Ammon's horn (tissue), 1 donor: ENCODE measurements at places on chromosomes 6 and 20.

- no peak for DNase-seq
Observed at GRCh38 chr6:6602262-6602661, 13.7 kb downstream of the LY86 start.

- DNase-seq = peak; percentile 67
Observed at GRCh38 chr6:108114841-108115597, 40.5 kb upstream of the OSTM1 start.

DNA sequence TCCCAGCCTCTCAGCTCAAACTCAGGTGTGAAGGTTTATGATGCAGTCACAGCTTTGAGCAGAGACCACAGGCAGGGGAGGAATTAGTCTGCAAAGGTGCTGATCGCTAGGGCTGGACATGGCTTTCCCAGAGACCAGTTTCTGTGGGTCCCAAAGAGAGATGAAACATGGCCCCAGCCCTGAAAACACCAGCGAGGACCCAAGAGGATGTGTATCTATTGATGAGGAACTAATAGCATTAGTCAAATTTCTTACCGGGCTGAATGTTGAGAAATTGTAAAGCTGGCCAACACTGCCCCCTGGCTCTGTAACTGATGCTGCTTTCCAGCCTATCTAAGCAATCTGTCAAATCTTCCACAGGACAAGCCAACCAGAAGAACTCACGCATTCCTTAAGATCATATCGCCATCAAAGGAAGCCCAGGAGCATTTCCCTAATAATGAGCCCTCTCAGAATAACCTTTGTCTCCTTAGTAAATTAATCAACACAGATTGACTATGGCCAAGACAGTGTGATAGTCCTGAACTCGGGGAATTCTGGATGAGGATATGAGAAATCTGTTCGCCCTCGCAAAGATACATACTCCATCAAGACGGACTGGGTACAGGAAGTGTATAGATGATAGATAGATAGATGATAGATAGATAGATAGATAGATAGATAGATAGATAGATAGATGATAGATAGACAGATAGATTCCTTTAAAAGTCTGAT, 7.8 kb upstream of the ACSS1 start:
- DNase-seq = peak; percentile 84

DNA sequence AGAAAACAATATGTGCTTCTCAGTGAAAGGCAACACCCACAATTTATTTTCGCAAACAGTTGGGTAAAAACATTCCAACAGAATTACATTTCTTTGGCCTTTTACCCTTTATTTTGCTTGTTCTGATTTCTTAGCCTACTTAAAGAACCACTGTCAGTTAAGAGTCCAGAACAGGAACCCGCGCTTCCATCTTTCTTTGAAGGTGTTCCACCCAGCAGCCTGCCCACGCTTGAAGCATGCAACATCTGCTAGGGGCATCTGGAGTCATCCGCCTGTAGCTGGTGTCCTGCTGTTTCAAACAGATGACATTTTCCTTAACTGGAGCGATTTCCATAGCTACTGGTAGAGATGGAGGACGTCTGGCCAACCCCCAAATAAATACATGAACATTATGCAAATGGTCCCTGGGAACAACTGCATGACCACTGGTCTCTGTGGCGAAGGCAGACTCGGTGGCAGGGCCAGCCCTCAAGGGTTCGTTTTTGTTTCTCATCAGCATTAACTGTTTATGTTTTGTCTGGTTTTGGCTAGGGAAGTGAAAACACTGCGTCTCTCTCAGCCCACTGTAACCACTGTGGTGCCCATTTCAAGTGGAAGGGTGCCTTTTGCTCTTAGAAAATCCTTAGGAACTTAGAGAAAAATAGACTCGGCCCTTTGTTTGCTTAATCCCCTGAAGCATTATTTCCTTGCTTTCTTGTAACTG, 51.6 kb downstream of the LAMA4 start:
- DNase-seq = no peak

GRCh38 chr6:2900821-2901644, 2.1 kb downstream of the SERPINB9 start:
- peak; percentile 71 for DNase-seq
